Posterior vena cava (tissue), 2 donors: ENCODE measurements at places on chromosomes 13 and 19. TPM values are rescaled to one million over a fixed set of nuclear protein-coding genes. Genes with fewer than 3 reads are reported as not detected.

DNA sequence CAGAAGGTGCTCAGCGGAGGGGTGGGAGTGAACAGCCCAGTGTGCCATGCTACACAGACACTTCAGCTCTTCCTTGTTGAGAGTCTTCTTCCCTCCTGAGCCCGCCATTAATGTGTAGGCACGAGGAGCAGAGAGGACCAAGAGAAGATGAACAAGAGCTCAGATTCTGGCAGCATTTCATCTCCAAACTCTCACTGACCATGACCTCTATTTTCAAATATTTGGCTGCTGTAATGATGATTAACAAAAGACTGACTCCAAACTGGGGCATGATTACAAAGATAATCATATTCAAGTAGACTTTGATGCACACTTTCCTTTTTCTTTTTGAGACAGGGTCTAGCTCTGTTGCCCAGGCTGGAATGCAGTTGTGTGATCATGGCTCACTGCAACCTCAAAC lies 236.5 kb downstream of the DCLK1 start:
- DNase-seq: no peak

- DNase-seq: no peak
These were observed 60.9 kb downstream of the SMARCA4 start for GRCh38 chr19:11021760-11022144.

MYCBP2 gene
- total RNA-seq: 153 TPM

- no peak for DNase-seq
These were observed 1181.9 kb downstream of the OLFM4 start for GRCh38 chr13:54210397-54211049.

CRLF1 gene
- total RNA-seq: 436 TPM

DNA sequence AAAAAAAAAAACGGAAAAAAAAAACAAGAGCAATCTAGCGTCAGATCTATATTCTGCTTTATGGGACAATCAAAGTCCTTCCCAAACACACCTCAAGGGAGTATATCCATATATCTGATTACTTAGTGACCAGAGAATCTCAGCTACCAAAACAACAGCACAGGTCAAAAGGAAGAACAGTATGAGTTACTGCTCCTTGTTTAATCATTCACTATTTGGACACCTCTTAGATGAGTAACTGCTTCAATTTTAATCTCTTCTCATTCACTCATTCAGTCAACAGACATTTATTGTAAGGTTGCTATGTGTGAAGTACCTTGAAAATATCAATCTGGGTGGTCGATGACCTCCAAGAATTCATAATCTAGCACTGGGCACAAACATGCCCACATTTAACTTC lies 193.2 kb downstream of the IRS2 start:
- DNase-seq: no peak

GRCh38 chr13:28001049-28001448 lies 12.6 kb upstream of the URAD start:
- no peak for DNase-seq

FAAP24 gene
- 1.4 TPM for total RNA-seq

- DNase-seq: no peak
These were observed 115.2 kb upstream of the ARGLU1 start for GRCh38 chr13:106683179-106683578.

DNA sequence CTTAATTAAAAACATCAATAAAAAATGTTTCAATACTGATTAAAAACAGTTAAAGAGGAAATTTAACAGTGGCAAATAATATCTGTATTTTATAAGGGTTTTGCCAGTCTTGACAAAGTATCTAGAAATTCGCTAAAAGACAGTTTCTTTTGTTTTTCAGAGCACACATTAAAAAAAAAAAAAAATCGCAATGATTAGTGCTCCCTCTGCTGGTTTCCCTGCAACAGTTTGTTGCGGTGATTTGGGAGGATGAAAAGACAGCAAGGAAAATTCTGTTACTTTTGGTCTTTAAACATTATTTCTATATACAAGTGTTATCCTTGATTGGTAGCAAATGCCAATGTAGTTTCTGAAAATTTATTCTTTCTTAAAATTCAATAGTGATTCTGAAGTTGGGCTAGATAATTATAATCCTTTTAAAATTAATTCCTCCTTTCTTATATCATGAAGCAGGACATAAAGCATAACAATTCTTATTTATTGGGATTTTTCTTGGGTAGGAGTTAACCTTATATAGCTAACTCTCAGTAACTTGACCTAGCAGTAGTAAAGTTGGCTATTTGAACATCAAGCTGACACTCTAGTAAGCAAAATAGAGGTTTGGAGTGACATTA lies 23.1 kb upstream of the SPRY2 start:
- DNase-seq: no peak

DNA sequence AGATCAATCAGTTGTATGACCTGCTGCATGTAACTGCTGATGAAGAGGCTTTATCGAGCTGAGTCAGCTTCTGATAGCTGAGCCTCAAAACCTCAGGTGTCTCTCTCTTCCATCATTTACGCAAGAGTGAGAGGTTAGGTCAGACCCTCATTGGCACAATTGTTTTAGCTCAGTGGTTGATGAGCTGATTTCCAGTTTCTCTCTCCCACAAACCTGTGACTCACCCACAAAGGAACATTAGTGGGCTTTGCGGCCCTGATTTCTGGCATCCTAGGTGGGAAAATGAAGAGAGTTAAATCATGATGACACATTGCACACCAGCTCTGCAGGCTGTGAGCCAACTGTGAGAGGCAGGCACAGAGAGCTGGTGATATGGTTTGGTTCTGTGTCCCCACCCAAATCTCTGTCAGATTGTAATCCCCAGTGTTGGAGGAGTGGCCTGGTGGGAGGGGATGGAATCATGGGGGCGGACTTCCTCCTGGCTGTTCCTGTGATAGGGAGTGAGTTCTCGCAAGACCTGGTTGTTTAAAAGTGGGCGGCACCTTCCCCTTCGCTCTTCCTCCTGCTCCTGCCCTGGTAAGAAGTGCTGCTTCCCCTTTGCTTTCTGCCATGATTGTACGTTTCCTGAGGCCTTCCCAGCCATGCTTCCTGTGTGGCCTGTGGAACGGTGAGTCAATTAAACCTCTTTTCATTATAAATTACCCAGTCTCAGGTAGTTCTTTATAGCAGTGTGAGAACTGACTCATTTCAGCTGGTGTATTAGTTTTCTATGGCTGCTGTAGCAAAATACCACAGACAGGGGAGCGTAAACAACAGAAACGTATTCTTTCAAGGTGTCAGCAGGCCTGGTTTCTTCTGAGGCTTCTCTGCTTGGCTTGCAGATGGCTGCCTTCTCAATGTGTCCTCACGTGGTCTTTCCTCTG lies 33.5 kb upstream of the TMTC4 start:
- DNase-seq: no peak

GRCh38 chr19:1274081-1274851 lies 1.1 kb upstream of the FAM174C start:
- DNase-seq: no peak
